ENCODE measurements at places on chromosomes 7 and 10.

- no peak for DNase-seq
Observed at GRCh38 chr7:101952355-101953247, 135.2 kb downstream of the CUX1 start.

DNA sequence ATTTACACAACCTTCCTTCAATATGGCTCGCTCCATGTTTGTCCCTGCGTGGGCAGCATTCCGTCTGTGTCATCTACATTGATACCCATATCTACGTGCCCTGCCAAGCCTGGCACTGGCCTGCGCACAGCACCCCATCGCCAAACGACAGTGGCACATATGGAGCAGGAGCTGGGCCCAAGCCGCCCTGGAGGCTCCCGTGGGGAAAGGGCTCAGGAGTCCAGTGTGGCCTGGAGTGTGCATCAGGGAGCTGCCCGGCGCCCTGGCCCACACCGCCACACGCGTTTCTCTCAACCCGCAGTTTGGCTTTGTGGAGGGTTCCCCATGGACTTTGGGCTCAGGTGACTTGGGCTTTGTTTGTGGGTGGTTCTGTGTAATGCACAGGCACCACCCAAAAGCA lies 273.2 kb downstream of the PTPRN2 start:
- no peak for DNase-seq

DNA sequence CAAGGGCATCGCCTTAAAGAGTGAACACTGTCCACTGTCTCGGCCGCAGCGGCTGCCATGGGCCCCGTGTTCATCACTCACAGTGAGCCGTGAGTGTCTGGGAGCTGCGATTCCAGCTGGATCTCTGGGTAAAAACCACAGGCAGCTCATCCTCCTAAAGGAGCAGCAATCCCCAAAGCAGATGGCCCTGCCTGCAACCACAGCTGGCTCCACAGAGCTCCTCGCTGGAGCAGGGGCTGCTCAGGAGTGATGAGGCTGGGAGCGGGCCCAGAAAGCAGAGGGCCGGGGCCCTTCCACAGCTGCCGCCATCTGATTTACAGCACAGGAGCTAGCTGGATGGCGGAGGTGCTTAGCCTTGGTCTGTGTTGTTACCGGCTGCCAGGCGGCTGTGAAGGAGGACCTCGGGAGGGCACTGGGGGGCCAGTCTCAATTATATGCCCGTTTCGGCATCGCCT lies 6.6 kb upstream of the TMEM184A start:
- DNase-seq: no peak

- DNase-seq: no peak
Observed at GRCh38 chr10:120803972-120804371, 47.2 kb upstream of the WDR11 start.

GRCh38 chr7:14739168-14739840 lies 163.2 kb downstream of the DGKB start:
- DNase-seq: no peak

- no peak for DNase-seq
Observed at GRCh38 chr7:44391746-44392617, 66.6 kb upstream of the CAMK2B start.

DNA sequence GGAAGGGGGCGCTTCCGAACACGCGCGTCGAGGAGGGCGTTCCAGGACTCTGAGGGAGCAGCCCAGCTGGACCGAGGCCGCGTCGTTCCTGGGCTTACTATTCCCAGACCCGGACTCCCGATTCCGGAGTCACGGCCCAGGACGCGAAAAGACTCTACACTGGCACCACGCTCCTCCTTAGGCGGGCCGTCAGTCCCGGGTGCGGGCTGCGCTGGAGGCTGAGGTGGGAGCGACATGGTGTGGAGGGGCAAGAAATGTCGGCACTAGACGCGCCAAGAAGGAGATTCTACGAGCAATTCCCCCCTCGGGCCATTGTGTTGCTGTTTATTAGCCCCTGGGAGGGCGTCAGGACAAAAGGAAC lies 584 bp upstream of the RUNDC3B start:
- DNase-seq: no peak

DNA sequence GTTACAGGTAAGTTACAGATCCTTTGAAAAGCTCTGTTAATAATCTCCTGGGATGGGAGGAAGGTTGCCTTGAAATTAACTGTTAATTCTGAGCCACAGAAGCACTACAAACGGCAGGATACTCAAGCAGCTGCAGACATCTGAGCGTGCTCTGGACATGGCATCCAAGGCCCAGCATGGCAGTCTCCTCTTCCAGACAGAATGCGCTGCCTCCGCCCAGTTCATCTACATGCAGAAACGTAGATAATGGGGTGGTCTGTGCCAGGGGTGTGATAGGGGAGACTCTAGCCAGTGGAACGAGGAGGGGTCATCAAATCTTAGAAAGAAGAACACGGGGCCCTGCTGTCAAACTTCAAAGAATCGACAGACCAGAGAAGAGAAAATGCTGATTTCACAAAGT lies 13.8 kb downstream of the VIPR2 start:
- DNase-seq: no peak

- DNase-seq: no peak
Observed at GRCh38 chr10:114541797-114542160, 116.3 kb downstream of the ABLIM1 start.

GRCh38 chr10:62769574-62770242 lies 34.8 kb upstream of the ADO start:
- no peak for DNase-seq

GRCh38 chr10:72238392-72239175 lies 22.5 kb upstream of the ASCC1 start:
- DNase-seq: no peak

GRCh38 chr7:39515534-39516228 lies 50.5 kb upstream of the YAE1 start:
- no peak for DNase-seq
